NCI-H446 (cell line): ENCODE measurements at places on chromosomes 1 and 21.

GRCh38 chr21:31641416-31641922, 18.0 kb upstream of the SOD1 start:
- no peak for DNase-seq

GRCh38 chr1:13550663-13551062, 33.0 kb upstream of the PDPN start:
- no peak for DNase-seq

GRCh38 chr1:59730759-59731478, 83.8 kb upstream of the HOOK1 start:
- DNase-seq: no peak

DNA sequence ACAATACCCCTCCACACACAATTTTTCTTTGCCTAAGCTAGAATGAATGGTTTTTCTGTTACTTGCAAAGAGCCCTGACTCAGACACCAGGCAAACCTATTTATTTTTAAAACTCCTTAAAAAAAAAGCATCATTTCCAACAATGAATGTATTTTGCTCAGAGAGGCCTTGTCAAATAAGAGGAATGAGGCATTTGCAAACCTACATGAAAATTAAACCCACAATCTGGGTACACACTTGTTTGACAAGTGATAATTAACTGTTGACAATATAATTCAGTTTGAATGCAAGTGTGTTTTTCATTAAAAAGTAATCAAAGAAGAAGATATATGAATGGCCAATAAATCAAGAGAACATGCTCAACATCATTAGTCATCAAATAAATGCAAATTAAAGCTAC, 339.5 kb downstream of the PTPRU start:
- DNase-seq: no peak

GRCh38 chr1:42951588-42951987, 7.1 kb downstream of the SLC2A1 start:
- DNase-seq: no peak

- no peak for DNase-seq
Observed at GRCh38 chr1:165355139-165355976, 1.2 kb downstream of the LMX1A start.

- DNase-seq: no peak
Observed at GRCh38 chr1:6241887-6242740, 1.9 kb upstream of the HES3 start.

GRCh38 chr1:34166625-34167361, 1.8 kb upstream of the CSMD2 start:
- no peak for DNase-seq

DNA sequence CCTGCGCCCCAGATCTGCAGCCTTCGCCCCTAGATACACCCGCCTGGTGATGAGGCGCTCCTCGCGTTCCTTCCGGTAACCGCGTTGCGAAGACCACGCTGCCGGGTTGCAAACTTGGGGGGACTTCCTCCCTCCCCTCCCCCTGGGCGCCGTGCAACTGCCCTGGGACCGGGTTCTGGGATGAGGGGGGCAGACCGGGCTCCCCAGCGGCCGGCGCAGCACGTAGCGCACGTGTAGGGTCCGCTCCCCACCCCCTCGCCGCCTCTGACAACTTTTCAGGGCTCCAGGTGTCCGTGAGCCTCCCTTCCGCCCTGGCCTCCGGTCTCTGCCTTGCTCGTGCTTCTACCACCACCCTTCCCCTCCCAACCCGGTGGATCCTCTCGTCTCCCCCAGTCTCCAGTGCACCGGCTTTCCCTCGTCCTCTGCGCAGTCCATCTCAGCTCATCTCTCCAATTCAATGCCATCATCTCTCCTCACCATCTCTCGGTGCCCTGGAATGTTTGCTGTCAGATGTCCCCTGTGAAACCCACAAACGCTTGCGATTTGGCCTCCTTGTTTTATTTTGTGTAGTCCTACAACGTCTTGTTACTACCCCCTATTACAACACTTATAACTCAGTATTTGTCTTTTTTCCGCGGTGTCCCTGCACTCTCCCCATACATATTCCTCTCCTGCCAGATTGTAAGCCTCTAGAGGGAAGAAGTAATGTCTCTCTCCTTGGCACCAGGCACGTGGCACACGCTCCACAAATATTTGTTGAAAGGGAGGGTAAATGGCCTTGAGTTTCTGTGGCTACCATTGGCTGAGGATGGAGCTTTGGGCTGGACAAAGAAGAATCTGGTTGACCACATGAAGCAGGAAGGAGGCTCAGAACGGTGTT, 782 bp downstream of the PCAT6 start:
- no peak for DNase-seq

DNA sequence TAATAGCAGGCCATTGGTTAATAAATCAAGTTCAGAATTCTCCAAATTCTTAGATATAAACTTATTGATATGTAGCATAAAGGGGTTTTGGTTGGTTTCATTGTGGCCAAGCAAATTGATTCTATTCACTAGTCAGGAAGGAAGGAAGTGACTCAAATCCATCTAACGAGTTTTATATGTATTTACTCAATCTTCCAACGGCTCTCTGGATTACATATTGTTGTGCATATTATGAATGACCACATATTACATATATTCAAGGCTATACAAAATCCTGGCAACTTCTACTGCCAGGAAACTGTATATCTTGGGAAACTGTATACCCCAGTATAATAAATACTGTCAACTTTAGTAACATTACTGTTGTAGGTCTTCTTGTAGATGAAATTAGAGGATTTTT, 20.1 kb upstream of the PDE4B start:
- no peak for DNase-seq

- DNase-seq: no peak
Observed at GRCh38 chr1:230356869-230357794, 69.0 kb downstream of the PGBD5 start.

- DNase-seq: no peak
Observed at GRCh38 chr21:14617871-14618270, 71.8 kb upstream of the SAMSN1 start.

GRCh38 chr1:152880907-152881306, 2.8 kb downstream of the SMCP start:
- DNase-seq: no peak

- no peak for DNase-seq
Observed at GRCh38 chr1:210663730-210664573, 335.2 kb downstream of the HHAT start.

- DNase-seq: no peak
Observed at GRCh38 chr1:151313501-151313900, 13.7 kb downstream of the PI4KB start.

- DNase-seq: peak; percentile 43
Observed at GRCh38 chr1:205791568-205792180, 16.4 kb upstream of the RAB29 start.

GRCh38 chr1:162704673-162705424, 72.6 kb downstream of the DDR2 start:
- DNase-seq: peak; percentile 39

DNA sequence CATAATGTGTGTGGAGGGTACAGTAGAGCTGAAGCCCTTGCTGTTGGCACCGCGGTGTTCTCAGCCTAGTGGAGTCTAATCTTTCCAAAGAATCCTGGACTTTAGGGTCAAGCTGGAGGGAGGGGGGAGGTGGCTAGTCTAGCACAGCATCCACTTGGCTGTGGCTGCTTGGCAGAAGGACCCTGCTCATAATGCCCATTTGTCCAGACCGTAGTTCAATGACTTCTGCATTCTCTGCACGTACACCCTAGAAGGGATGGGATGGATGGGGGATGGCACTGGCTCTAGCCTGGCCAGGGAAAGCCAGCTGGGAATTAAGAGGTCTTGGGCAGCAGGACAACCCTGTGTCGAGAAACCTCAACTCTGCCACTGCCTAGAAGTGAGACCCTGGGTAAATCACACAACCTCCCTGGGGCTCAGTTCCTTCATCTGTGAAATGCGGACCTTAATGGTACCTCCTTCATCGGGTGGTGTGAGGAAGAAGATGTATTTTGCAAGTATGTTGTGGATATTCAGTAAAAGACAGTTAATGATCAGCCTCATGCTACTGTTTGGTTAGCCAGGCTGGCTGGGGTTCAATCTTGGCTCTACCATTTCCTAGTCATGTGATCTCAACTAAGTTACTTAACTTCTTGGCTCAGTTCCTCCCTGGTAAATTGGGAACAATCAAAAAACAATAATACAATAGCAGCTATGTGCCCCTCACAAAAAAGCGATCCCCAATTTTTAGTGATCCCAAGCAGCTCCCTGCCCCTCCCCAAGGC, 27.2 kb upstream of the CLIC4 start:
- no peak for DNase-seq

DNA sequence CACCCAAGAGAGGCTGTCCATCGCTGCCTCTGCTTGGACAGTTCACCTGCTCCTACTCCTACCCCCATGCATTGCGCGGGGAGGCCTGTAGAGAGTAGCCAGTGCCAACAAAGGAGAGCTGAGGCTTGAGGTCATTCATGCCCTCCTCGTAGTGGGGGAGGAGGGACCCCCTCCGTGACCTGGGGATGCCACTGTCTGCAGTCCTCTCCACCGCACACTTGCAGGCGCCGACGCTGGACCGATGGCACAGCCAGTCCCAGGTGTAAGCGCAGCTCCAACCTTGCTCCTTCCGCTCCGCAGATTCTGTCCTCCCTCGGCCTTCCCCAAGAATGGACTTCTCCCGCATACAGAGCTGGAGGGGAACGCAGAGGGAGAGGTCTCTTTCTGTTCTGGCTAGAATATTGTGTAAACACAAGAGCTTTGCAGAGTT, 672 bp upstream of the PHLDA3 start:
- DNase-seq: no peak

DNA sequence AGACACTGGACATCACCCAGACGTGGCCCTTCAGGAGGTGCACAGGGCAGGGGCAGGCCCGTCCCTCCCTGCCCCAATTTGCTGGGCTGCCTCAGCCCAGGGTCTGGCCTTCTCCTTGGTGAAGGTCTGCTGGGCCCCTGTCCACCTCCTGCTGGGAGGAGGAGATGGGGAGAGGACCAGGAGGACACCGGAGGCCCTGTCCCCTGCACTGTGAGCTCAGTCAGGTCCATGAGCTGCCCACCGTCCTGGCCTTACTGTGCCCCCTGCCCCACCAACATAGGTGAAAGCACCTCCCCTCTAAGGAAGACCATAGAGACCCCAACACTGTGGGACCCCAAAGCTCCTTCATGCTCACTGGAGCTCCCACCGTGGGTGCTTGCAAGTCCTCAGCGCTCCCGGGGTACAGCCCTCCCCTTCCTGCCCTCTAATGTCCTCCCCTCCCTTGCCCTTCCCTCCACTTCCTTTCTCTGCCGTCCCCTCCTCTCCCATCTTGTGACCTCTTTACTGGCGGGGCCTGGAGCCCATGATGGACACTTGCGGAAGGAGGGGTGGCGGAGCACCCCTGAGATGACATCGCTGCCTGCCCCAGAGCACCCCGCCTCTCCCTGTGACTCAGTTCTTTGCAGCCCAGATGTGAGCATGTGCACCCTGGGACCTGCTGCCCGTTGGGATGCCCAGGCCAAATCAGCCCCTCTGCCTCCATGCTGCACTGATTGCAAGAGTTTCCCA, 4.6 kb downstream of the LRRC3 start:
- no peak for DNase-seq

DNA sequence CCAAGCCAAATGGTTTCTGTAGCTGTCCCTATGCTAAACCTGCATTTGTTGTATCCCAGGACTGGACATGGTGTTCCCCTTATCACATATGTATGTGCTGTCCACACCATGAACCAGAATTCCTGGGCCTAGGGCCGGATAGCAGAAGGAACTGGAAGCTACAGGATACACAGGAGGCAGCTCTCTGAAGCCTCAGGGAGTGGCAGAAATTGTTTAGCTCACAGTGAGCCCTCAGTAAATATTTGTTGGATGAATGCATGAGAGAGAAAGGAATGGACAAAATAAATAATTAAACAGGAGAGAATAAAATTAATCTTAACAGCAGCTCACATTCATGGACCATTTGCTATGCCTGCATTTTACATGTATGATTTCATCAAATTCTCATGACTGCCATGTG, 2.1 kb downstream of the NIPAL3 start:
- no peak for DNase-seq

DNA sequence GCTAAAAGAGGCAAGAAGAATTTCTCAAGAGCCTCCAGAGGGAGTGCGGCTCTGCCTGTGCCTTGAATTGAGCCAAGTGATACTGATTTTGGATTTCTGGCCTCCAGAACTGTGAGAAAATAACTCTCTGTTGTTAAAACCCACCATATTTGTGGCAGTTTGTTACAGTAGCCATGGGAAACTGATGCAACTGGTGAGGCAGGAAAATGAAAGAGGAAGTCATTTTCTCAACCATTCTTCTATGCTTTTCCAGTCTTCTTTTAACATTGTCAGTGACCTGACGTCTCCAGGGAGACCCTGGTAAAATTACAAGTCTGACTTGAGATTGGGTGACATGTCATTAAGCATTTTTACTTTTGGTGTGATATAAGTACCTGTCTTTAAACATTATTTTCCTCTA, 5.8 kb downstream of the OR6P1 start:
- no peak for DNase-seq
